Cardiac muscle cell (in vitro differentiated cells and primary cell): ENCODE measurements at places on chromosomes 3 and 15. TPM values are rescaled to one million over a fixed set of nuclear protein-coding genes. Genes with fewer than 3 reads are reported as not detected.

The SLC28A2 gene
- not detected in 2 replicates for total RNA-seq

The ISLR2 gene
- 0.14 TPM in 1 of 2 replicates, not detected in the other for total RNA-seq

The PPP1R14D gene
- not detected in 2 replicates for total RNA-seq

The DISP2 gene
- total RNA-seq, result 0.15 and 0.21 TPM in 2 replicates

The SLC6A11 gene
- 0.04 and 0.18 TPM in 2 replicates for total RNA-seq

DNA sequence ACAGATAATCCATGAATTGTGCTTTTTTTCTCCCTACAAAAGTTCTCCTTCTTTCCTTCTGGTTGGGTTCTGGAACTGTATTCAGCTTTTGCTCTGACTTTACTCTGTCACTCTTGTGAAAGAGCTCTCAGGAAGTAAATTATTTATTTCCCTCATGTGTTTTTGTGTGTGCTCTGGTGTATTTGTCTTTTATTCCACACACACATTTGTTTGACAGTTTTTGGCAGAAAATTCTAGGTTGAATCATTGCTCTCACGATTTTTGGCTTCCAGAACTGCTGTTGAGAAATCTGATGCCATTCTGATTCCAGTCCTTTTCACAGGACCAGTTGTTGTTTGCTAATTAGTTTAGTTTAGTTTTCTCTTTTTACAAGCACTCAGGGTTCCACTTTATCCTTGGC is 172.8 kb downstream of the PLCH1 start:
- H3K27ac ChIP-seq, result no peak overlapping the region
- no peaks in the 10 kb centered on the region for H3K27me3 ChIP-seq
- no peak for DNase-seq
- H3K36me3 ChIP-seq, result no peaks in the 10 kb centered on the region

DNA sequence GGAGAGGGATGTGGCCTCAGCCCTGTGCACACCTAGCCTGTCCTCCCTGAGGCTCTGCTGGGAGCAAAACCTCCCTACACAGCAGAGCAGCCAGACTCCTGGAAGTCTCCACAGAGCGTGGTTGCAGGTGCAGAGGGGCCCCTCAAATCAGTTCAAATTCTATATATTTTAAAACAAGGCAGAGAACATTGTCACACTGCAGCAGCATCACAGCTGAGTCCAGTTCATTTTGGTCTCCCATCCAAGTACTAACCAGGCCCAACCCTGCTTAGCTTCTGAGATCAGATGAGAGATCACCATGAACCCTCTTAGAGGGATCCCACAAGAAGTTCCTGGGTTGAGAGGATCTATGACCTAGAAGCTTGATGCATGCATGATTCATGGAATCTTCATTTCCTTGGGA is 331.0 kb upstream of the RGMA start:
- H3K27ac ChIP-seq, result no peak overlapping the region
- no peak overlapping the region for H3K4me3 ChIP-seq
- DNase-seq, result no peak
- H3K36me3 ChIP-seq, result no peaks in the 10 kb centered on the region
- peaks cover 7% of the 10 kb centered on the region for H3K27me3 ChIP-seq

GRCh38 chr3:139530717-139531116 is 8.8 kb downstream of the RBP1 start:
- peaks cover 2% of the 10 kb centered on the region for H3K36me3 ChIP-seq
- no peak for DNase-seq
- peaks cover 31% of the 10 kb centered on the region for H3K4me1 ChIP-seq
- H3K27ac ChIP-seq, result no peak overlapping the region
- no peaks in the 10 kb centered on the region for H3K27me3 ChIP-seq

DNA sequence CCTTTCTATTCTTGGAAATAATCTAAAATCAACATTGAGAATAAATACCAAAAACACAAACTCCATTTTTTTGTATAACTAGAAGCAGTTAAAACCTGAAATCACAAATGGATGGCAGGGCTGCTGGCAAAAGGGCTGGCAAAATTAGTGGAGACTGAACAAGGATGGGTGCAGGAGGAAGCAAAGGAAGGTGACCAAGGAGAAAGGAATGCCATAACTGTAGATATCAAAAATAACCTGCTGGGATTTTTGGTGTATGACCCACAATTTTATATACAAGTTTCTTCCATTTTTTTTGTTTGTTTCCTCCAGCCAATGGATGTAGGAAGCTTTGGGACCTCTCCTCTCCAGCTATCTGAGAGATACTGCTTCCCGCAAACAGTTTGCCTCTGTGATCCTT is 12.7 kb downstream of the CFAP44 start:
- no peak overlapping the region for H3K4me3 ChIP-seq
- DNase-seq, result no peak
- H3K27ac ChIP-seq, result no peak overlapping the region
- H3K4me1 ChIP-seq, result no peaks in the 10 kb centered on the region
- H3K27me3 ChIP-seq, result no peaks in the 10 kb centered on the region

GRCh38 chr15:67779549-67780111 is 45.7 kb upstream of the SKOR1 start:
- H3K4me1 ChIP-seq, result no peaks in the 10 kb centered on the region
- no peaks in the 10 kb centered on the region for H3K36me3 ChIP-seq
- H3K27ac ChIP-seq, result no peak overlapping the region
- no peak overlapping the region for H3K4me3 ChIP-seq
- peaks cover 100% of the 10 kb centered on the region for H3K27me3 ChIP-seq

DNA sequence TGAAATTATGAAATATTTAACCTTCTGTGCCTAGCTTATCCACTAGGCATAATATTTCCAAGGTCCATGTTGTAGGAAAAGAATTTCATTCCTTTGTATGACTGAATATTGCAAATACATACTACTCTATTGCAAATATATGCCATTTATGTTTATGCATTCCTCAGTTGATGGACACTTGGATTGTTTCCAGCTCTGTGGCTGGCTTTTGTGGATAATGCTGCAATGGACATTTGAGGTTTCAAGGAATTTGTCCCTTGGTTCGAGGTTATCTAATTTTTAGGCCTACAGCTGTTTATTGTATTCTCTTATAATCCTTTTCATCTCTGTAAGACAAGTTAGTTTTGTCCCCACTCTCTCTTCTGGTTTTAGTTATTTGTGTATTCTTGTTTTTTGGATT is 7.7 kb upstream of the AADACL2 start:
- no peaks in the 10 kb centered on the region for H3K36me3 ChIP-seq
- no peak for DNase-seq
- no peaks in the 10 kb centered on the region for H3K4me1 ChIP-seq
- no peaks in the 10 kb centered on the region for H3K27me3 ChIP-seq

GRCh38 chr15:58078591-58078990 is 13.1 kb upstream of the ALDH1A2 start:
- no peaks in the 10 kb centered on the region for H3K36me3 ChIP-seq
- no peak overlapping the region for H3K27ac ChIP-seq
- no peak overlapping the region for H3K4me3 ChIP-seq
- no peaks in the 10 kb centered on the region for H3K27me3 ChIP-seq
- H3K4me1 ChIP-seq, result no peaks in the 10 kb centered on the region

DNA sequence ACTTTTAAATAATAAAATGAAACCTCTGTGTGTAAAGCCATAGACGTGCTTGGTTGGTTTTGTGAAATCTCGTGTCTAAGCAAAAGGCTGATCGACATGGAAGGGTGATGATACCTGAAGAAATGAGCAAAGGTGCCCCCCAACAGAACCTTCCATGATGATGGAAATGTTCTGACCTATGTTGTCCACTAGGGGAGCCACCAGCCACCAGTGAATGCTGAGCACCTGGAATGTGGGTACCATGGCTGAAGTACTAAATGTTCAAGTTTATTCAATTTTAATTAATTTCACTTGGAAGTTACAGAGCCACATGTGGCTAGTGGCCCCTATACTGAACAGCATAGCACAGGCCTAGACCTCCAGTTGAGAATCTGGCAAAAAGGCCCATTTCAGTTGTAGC is 158.8 kb downstream of the POLR2M start:
- peak; percentile 13 for DNase-seq
- no peak overlapping the region for H3K4me3 ChIP-seq
- H3K27ac ChIP-seq, result no peak overlapping the region
- no peaks in the 10 kb centered on the region for H3K36me3 ChIP-seq
- no peaks in the 10 kb centered on the region for H3K4me1 ChIP-seq

GRCh38 chr3:82342521-82342920 is 581.1 kb upstream of the GBE1 start:
- H3K36me3 ChIP-seq, result no peaks in the 10 kb centered on the region
- no peak for DNase-seq
- no peak overlapping the region for H3K4me3 ChIP-seq
- H3K27ac ChIP-seq, result no peak overlapping the region
- H3K27me3 ChIP-seq, result no peaks in the 10 kb centered on the region
- no peaks in the 10 kb centered on the region for H3K4me1 ChIP-seq

DNA sequence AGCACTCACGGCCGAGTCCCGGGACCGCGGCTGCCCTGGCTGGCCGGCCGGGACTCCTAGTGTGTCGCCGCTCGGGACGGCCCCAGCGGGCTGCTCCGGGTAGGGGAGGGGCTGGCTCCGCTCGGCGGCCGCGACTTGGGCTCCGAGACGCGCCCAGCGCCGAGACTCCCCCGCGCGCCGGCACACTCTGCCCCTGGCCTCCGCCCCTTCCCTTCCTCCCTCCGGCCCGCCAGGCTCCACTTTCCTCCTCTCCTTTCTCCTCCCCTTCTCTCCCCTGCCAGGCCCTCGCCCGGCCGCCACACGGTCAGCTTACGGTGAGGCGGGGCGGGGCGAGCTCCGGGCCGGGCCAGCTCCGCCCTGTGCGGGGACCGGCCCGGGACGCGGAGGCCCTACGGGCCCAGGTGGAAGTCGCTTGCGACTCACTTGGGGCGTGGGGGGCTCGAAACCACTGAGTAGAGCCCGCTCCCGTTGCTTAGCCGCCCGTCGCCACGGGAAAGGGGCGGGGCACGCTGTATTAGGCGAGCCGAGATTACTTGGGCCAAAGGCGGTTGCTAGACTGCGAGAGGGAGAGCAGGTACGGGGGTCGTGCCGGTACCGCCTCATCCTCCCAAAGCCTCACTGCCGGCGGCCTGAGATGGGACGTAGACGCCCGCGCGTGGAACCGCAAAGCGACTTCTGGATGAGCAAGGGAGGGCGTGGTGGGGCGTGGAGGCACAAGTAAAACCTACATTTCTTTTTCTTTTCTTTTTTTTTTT is at the start of gene ITGB5:
Gene ITGB5, minus strand, starts transcription at position 189 of the 755 bp plus-strand sequence. CDS start 365 bp downstream, outside the sequence.
- peak; percentile 90 for DNase-seq
- no peaks in the 10 kb centered on the region for H3K36me3 ChIP-seq
- H3K4me3 ChIP-seq, result peak within 1 kb of the TSS; percentile 96
- no peaks in the 10 kb centered on the region for H3K27me3 ChIP-seq
- H3K27ac ChIP-seq, result peak within 1 kb of the TSS; percentile 32
- H3K4me1 ChIP-seq, result peaks cover 6% of the 10 kb centered on the region

DNA sequence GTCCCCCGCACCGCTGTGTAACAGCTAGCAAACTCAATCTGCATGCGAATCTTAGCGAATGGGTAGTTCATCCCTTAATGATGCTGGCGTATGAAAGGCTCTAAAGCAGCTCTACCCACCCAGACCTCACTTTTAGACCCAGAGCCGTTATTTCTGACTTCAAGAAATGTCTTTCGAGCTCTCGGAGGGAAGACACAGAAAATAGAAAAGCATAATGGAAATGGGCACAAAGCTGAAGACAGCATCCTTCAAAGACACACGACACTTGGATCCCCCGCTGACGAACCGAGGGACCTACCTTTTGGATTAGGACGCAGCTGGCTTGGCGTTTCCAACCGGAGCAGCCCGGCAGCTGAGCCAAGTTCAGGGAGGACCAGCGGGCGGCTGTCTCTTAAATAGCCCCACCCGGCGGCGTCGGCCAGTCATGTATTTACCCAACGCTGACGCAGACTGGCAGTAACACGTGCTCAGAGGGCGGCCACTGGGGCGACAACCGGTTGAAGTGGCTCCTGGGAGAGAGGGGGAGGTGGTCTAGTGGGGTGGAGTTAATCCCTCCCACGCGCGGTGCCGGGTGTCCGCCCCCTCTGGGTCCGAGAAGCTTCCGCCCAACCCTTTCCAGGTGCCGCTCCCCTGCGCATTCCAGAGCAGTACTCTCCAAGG is 1.5 kb downstream of the CCK start:
- no peak overlapping the region for H3K27ac ChIP-seq
- no peaks in the 10 kb centered on the region for H3K36me3 ChIP-seq
- no peak overlapping the region for H3K4me3 ChIP-seq
- H3K27me3 ChIP-seq, result peaks cover 65% of the 10 kb centered on the region
- H3K4me1 ChIP-seq, result no peaks in the 10 kb centered on the region

- no peaks in the 10 kb centered on the region for H3K36me3 ChIP-seq
- H3K4me1 ChIP-seq, result peaks cover 50% of the 10 kb centered on the region
- peak overlapping the region; percentile 44 for H3K27ac ChIP-seq
- DNase-seq, result no peak
Observed at GRCh38 chr3:60633644-60634043, 617.6 kb downstream of the FHIT start.

DNA sequence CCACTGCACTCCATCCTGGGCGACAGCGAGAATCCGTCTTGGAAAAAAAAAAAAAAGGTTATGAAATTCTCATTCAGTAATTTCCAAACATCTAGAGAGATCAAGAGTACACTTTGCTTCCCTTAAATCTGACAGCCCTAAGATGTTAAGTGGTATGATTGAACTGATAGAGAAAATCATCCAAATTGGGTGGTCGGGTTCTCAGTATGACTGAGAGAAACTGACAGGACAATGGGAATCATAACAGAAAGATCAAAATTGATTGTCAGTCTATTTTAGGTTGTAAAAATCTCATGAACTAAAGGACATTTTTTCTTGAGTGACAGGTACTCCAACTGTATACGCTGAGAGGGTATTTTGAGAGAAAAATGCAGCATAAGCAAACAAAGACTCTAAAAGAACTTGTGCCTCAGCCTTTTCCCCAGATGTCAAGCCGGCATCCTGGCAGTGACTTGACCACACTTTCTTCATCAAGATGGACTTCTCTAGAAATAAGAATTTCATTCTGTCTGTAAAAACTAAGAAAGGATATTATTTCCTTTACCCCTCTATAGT is 65.8 kb downstream of the MYO5A start:
- H3K36me3 ChIP-seq, result no peaks in the 10 kb centered on the region
- no peaks in the 10 kb centered on the region for H3K27me3 ChIP-seq
- H3K27ac ChIP-seq, result no peak overlapping the region

DNA sequence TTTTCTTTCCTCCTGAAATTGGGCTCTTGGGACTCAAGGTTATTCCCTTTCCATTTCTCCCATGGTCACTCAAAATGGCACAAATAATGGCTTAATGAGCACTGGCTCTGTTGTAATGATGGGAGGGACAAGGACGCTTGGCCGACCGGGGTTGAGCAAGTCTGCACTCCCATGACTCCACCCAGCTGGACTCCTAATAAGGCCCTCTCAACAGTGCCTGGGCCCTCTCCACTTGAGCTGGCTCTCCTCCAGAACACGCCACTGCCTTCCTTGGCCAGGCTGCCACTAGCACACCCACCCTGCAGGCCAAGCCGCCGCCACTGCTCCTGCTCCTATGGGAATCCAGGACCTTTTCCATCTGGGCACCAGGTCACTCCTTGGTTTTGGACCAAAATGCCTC is 42.3 kb downstream of the ADCY5 start:
- peaks cover 37% of the 10 kb centered on the region for H3K4me1 ChIP-seq
- H3K36me3 ChIP-seq, result no peaks in the 10 kb centered on the region
- H3K27me3 ChIP-seq, result no peaks in the 10 kb centered on the region
- H3K27ac ChIP-seq, result peak overlapping the region; percentile 48
- DNase-seq, result no peak
- H3K4me3 ChIP-seq, result no peak overlapping the region
